T-helper 2 cell treated with Interferon-gamma antibody and Interleukin-4, amounts not matched to agents 100 ng/mL and 5 ng/mL, for 36 hours (primary cell): ENCODE measurements at places on chromosomes 2 and 18. TPM values are rescaled to one million over a fixed set of nuclear protein-coding genes. Genes with fewer than 3 reads are reported as not detected.

ANKRD29 gene
- 0.07 TPM in 1 of 2 replicates, not detected in the other for total RNA-seq

COL4A3 gene
- not detected in 2 replicates for total RNA-seq

FEV gene
- total RNA-seq, result not detected in 2 replicates

IGFBP5 gene
- not detected in 2 replicates for total RNA-seq

EMILIN1 gene
- 1.1 and 1.5 TPM in 2 replicates for total RNA-seq

VWA3B gene
- not detected in 2 replicates for total RNA-seq

MAP4K3 gene
- 9.3 and 12.5 TPM in 2 replicates for total RNA-seq

BCL2L11 gene
- total RNA-seq, result 12.6 and 18.0 TPM in 2 replicates

TMEM237 gene
- 19.9 and 24.1 TPM in 2 replicates for total RNA-seq

UGT1A10 gene
- total RNA-seq, result not detected in 2 replicates

RNU2-63P gene
- 22.6 and 24.3 TPM in 2 replicates for total RNA-seq

DYNAP gene
- total RNA-seq, result not detected in 2 replicates

CYP27A1 gene
- total RNA-seq, result 0.18 TPM in 1 of 2 replicates, not detected in the other

SCYGR5 gene
- not detected in 2 replicates for total RNA-seq

ASB18 gene
- not detected in 2 replicates for total RNA-seq

HOXD13 gene
- total RNA-seq, result not detected in 2 replicates

ALKAL2 gene
- total RNA-seq, result 0.80 and 2.1 TPM in 2 replicates

ATF2 gene
- 62.8 TPM in 2 replicates for total RNA-seq

LYG2 gene
- not detected in 2 replicates for total RNA-seq

RAD51AP2 gene
- total RNA-seq, result not detected in 2 replicates

FASTKD2 gene
- total RNA-seq, result 24.0 and 25.1 TPM in 2 replicates

PELI1 gene
- total RNA-seq, result 22.3 and 24.1 TPM in 2 replicates

AQP12B gene
- not detected in 2 replicates for total RNA-seq

HJURP gene
- total RNA-seq, result 79.4 and 80.0 TPM in 2 replicates

RAB6C gene
- not detected in 2 replicates for total RNA-seq

CNTNAP5 gene
- total RNA-seq, result not detected in 2 replicates

DES gene
- not detected in 2 replicates for total RNA-seq

CFAP221 gene
- not detected in 2 replicates for total RNA-seq

CPO gene
- total RNA-seq, result not detected in 2 replicates

OTOS gene
- not detected in 2 replicates for total RNA-seq

ASPRV1 gene
- total RNA-seq, result 1.3 and 1.5 TPM in 2 replicates

DNAJC10 gene
- 47.9 and 48.8 TPM in 2 replicates for total RNA-seq

GTF2A1L gene
- total RNA-seq, result not detected in 2 replicates

TSPYL6 gene
- total RNA-seq, result not detected in 2 replicates

COL6A3 gene
- 0.52 and 0.80 TPM in 2 replicates for total RNA-seq

TDRD15 gene
- total RNA-seq, result not detected in 2 replicates

IL36G gene
- not detected in 2 replicates for total RNA-seq

AQP12A gene
- total RNA-seq, result not detected in 2 replicates

ERBB4 gene
- not detected in 2 replicates for total RNA-seq

ITGB6 gene
- total RNA-seq, result not detected in 2 replicates

EPAS1 gene
- 21.1 and 28.2 TPM in 2 replicates for total RNA-seq

HDAC4 gene
- 52.0 and 70.2 TPM in 2 replicates for total RNA-seq

MC4R gene
- not detected in 2 replicates for total RNA-seq

TSGA10 gene
- total RNA-seq, result 2.5 and 3.5 TPM in 2 replicates

LINC00305 gene
- total RNA-seq, result not detected in 2 replicates

GALR1 gene
- total RNA-seq, result not detected in 2 replicates

PAX8 gene
- total RNA-seq, result 0.32 and 0.45 TPM in 2 replicates

STARD6 gene
- 0.27 TPM in 1 of 2 replicates, not detected in the other for total RNA-seq

CFC1 gene
- not detected in 2 replicates for total RNA-seq

CD302 gene
- 0.27 and 0.34 TPM in 2 replicates for total RNA-seq
